Fibroblast of the conjunctiva (primary cell): ENCODE measurements at places on chromosomes 2 and 18.

GRCh38 chr2:10863837-10864236, 47.9 kb upstream of the KCNF1 start:
- no peak for DNase-seq

GRCh38 chr2:219650426-219651248, 23.2 kb downstream of the SLC4A3 start:
- DNase-seq: no peak

- no peak for DNase-seq
These were observed 21.2 kb downstream of the ATIC start for GRCh38 chr2:215332872-215333595.

- no peak for DNase-seq
These were observed 167.1 kb upstream of the SIX2 start for GRCh38 chr2:45176390-45176789.

DNA sequence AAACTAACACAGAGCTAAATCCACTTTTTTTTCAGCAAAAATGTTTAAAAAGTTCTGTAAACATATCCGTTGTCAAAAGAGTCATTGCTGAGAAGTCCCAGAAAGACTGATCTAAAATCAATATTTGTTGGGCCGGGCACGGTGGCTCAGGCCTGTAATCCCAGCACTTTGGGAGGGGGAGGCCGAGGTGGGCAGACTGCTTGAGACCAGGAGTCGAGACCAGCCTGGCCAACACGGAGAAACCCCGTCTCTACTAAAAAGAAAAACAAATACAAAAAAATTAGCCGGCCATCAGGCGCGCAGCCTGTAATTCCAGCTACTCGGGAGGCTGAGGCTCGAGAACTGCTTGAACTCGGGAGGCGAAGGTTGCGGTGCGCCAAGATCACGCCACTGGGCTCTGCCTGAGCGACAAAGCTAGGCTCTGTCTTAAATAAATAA, 1.4 kb downstream of the OLA1 start:
- DNase-seq: no peak

DNA sequence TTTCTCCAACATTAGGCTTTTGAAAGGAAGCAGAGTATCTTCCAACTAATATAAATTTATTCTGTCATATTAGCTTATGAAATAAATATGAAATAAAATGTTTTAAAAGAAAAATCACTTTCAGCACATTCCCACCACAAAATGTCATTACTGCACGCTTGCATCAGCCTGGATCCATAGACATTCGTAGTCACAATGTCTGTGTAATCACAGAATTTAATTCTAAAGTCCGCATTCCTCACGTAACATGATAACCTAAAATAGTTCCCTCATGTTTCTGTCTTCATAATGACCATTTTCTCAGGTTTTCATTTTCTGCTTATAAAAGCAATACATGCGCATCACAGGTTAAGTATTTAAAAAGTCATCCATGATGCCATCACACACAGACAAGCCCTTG, 47.1 kb downstream of the HDAC4 start:
- no peak for DNase-seq

GRCh38 chr18:24514439-24514838, 54.0 kb downstream of the HRH4 start:
- peak; percentile 34 for DNase-seq

GRCh38 chr18:47815486-47816270, 114.8 kb downstream of the SMAD2 start:
- DNase-seq: no peak

- DNase-seq: no peak
These were observed 71.0 kb downstream of the PRPF40A start for GRCh38 chr2:152646264-152646663.

- no peak for DNase-seq
These were observed 25.5 kb downstream of the GCG start for GRCh38 chr2:162126527-162126926.

DNA sequence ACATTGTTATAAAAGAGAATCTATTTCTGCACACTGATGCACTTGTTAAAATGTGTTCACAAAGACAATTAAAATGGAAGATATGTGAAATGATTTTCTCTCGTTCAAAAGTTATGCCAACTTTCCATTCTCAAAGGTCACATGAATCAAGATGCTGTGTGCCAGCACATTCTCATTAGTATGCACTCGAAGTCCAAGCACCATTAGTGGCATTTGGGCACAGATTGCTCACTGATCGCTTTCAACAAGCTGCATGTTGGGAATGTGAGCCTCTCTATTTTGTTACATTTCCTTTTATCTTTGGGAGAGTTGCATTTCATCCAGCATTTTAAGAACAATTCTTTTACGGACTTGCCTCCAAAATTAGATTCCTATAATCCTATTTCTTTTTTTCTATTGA, 398.9 kb downstream of the FBXO15 start:
- DNase-seq: no peak

- peak; percentile 56 for DNase-seq
These were observed at the start of gene SLC35F6 for GRCh38 chr2:26764078-26764887. Gene SLC35F6 (plus strand): TSS chr2:26764284. CDS start chr2:26764350, 66 bp downstream.

DNA sequence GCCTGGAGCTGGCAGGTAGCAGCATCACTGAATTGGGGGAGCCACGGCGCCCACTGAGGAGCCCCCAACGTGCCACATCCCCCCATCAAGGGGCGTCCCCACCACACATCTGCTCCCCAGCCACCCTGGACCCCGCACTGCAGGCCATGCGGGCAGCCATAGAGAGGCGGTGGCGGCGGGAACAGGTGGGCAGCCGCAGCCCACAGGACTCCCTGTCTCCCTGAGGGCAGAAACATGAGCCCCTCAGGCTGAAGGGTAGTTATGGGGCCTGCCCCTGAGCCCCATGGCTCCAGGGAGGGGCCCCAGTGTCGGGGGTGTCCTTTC, 26.6 kb downstream of the CROCC2 start:
- no peak for DNase-seq

DNA sequence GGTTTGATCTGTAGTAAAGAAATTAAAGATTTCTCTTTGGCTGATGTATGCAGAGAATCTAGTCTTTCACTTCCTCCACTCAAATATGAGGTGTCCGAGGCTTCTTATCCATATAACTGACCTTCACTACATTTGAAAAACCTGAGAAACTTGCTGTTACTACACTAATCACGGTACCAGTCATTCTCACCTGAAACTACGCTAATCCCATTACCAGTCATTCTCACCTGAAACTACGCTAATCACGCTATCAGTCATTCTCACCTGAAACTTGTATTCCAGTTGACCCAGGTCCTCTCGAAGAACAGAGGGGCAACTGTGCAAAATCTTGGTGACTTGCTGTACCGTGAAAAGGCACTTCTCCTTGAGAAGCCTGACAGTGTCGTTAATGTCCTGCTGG, 5.1 kb downstream of the MTERF4 start:
- no peak for DNase-seq

DNA sequence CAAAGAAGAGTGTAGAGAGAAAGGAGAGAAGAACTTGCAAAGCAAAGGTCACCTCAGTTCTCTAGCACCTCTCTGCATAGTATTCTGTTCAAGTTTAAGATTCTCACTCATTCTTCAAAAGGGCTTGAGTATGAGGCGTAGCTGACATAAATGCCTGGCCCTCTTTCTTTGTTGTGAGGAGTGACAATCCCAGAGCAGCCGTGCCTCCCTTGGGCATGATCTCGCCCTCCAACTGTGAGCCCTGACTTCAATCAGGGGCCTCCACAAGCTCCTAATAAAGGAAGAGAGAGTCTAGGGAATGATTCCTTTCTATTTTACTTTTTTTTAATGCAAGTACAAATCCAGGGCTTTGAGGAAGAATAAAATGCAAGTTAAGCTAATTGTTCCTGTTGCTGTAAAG, 402.7 kb downstream of the LRP1B start:
- DNase-seq: no peak

DNA sequence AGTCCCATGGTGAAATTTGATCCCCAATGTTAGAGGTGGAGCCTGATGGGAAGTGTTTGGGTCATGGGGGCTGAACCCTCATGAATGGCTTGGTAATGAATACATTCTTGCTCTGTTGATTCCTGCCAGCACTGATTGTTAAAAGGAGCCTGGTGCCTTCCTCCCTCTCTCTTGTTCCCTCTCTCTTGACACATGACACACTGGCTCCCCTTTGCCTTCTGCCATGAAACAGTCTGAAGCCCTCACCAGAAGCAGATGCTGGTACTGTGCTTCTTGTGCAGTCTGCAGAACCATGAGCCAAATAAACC, 30.6 kb upstream of the EPC2 start:
- no peak for DNase-seq

- no peak for DNase-seq
These were observed 32.2 kb upstream of the RPE start for GRCh38 chr2:209970271-209970670.

DNA sequence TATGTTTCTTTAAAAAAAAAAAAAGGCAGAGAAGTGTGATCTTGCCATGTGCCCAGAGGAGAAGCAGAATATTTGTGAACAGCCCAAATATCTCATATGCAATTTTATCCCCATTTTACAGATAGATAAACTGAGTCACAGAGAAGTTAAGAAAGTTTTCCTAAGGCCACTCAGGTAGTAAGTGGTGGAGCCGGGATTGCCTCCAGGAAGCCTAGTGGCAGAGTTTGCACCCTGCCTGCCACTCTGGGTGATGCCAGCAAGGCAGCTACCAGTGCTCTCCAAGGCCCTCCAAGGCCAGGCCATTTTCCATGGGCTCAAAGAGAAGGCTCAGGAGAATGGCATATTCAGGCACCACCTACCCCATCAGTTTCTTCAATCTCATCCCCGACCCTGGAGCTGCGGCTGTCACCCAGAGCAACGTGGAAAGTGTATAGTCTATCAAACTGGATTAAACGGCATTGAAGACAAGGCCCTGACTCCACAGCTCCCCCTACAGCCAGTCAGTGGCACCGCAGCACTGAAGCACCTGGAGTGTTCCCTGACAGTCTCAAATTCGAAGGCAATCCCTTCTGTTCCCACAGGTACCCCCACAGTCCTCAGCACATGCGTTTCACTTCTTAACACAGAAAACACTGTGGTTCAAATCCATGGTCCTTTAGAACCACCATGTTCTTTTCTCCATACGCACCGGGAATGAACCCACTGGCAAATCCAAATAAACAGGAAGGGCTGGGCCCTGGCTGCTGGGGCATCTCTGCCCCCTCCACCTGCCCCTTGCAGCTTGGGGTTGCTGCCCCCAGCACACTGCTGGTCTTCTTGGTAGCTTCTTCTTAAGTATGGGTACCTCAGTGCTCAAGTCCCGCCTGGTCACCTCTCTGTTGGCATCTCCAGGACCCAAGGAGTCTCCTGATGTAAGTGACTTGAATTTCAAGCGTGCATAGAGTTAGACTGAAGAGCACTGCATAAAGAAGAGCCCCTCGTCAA, 175.3 kb downstream of the INHBB start:
- DNase-seq: no peak

GRCh38 chr18:6921571-6921970, 192.1 kb downstream of the ARHGAP28 start:
- DNase-seq: no peak

- DNase-seq: no peak
These were observed 13.9 kb downstream of the BMP10 start for GRCh38 chr2:68857202-68857845.

DNA sequence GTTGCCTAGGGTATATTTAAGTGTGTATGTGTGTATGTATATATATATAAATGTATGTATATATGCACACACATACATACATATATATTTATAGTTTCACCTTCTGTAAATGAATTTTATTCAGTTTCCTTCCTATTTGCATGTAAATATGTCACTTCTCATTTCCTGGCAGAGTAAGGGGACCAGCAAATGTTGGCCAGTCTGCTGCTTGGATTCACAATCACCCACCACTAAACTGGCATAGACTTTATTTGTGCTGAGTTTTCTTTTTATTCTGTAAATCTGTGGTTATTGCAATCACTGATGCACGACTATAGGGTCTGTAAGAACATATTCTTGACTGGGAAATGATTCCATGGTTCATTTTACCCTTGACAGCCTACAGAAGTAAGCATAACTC, 640.4 kb upstream of the FAM98A start:
- no peak for DNase-seq

GRCh38 chr18:56709463-56709862, 58.3 kb downstream of the WDR7 start:
- DNase-seq: peak; percentile 46

DNA sequence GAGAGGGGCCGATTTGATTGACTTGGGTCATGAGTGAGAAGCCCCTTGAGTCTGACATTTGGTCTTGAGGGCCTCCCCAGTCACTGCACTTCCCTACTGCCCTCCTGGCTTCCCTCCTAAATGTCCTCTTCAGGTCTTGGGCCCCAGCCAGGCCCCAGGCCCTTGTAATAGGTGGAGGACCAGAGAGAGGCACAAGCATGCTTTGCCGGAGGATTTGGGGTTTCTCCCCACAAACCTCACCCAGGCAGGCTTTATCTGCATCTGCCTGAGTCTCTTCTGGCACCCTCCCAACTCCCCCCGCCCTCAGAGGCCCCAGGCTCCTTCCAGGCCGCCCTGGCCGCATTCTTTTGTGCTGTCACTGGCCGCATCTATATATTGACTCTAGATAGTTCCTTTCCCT, 270.7 kb downstream of the HAUS1 start:
- DNase-seq: no peak

GRCh38 chr2:239187464-239188253, 213.2 kb downstream of the HDAC4 start:
- DNase-seq: no peak

DNA sequence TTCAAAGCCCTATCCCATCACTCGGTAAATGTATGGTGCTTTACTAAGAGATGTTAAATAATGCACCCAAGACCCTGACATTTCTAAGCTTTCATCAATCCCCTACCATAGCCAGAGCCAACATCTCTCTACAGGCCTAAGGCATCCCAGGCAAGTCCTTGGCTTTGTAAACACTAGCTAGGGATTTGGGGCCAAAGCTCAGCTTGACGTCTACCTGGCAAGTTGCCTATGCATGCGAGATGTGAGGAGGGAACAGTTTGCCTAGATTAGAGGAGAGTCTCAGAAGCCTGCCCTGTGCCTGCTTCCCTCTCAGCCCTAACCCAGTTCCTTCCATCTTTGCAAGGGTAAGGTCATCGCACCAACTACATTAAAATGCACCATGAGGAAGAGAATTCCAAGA, 221.5 kb upstream of the NCKAP5 start:
- no peak for DNase-seq

- DNase-seq: no peak
These were observed 47.7 kb downstream of the CMPK2 start for GRCh38 chr2:6818012-6818411.

GRCh38 chr18:6057604-6058003, 162.3 kb upstream of the TMEM200C start:
- no peak for DNase-seq

- DNase-seq: no peak
These were observed 2.9 kb downstream of the ALKAL2 start for GRCh38 chr2:284896-285492.

DNA sequence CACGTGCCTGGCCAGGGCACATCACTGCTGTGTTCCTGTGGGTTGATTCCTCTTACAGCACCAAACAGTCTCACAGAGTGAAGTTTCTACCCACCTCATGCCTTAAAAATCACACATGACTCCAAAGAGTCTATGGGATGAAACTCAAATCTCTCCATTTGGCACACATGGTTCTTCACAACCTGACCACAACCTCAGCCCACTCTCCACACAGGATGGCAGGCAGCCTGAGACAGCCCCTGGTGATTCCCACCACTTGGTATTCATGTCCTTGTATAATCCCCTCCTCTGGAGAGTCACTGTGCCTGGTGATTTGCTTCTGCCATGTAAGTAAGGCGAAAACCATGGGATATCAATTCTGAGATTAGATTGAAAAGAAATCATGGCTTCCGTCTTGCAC, 46.2 kb downstream of the LBH start:
- no peak for DNase-seq
